Stimulated activated CD4-positive, alpha-beta T cell treated with anti-CD3 and anti-CD28 coated beads, Interleukin-15, amount 100 ng/mL, for 1 hour (primary cell): ENCODE measurements at places on chromosomes 13 and 19.

DNA sequence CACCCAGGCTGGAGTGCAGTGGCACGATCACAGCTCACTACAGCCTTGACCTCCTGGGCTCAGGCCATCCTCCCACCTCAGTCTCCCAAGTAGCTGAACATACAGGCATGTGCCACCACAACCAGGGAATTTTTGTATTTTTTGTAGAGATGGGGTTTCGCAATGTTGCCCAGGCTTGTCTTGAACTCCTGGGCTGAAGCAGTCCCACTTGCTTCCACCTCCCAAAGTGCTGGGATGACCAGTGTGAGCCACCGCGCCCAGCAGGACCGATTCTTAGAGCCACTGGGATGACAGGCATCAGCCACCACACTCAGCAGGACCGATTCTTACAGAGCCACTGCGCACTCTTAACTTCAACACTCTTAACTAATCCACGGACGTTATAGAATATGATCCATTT is 54.9 kb upstream of the RANBP3 start:
- no peak for DNase-seq

DNA sequence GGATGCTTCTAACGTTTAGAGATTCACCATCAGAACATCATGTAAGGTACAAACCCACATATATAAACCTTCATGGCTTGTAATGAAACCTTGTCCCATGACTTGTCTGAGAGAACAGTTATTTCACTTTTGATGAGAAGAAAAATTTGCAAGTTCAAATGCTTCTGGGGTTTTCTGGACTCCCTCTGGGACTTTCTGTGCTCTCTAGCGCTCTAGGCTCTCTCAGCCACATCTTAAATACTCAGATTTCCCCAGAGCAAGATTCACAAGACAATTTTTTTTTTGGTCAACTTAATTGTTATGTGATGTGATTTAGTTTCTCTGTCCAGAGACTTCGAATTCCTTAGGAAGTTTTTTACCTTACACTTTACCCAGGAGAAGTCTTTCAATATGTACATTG is 282.8 kb upstream of the EDNRB start:
- no peak for DNase-seq

- DNase-seq, result no peak
These were observed 9.1 kb downstream of the ATP8A2 start for GRCh38 chr13:25380741-25381324.

DNA sequence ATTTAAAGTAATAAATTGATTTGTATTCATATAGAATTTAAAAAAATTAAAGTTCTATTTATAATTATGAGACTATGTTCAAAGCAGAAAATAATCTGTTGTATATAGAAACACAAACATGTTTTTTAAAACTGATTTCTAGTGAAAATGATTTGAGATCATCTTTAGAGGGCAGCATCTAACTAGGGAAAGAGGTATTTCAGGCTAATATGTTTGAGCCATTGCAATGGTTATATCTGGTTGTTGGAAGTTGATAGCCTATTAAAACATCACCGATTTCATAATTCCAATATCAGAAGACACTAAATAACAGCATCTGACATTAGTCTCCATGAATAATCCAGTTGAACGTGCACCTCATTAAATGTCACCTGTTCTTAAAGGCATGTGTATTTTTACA is 79.8 kb upstream of the SLITRK6 start:
- DNase-seq, result no peak

DNA sequence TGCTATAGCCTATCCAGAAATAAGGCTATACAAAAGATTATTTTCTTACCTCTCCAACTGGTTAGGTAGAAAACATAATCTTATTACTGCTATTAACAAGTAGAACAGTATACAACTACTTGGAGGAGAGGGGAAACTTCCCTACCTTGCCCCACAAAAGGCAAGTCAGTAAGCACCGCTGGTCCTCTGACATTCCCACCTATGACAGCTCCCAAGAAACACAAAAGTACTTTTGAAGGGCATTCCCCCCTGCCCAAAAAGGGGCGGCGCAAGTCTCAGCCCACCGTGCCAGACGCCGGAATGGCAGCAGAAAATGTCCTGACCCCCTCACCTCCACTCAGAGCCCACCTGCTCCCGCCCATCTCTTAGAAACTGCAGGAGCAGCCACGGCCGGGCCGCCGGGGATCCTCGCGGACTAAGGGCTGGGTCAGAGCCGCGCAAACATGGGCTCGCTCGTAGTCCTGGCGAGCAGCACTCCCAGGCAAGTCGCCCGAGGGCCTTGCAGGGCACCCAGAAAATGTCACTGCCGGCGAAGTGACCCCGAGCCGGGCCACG is 437 bp downstream of the SUCLA2 start:
- no peak for DNase-seq

GRCh38 chr13:35983206-35983605 is 148.0 kb downstream of the DCLK1 start:
- DNase-seq, result no peak

- no peak for DNase-seq
These were observed 742.2 kb upstream of the SLITRK6 start for GRCh38 chr13:86541461-86541860.

DNA sequence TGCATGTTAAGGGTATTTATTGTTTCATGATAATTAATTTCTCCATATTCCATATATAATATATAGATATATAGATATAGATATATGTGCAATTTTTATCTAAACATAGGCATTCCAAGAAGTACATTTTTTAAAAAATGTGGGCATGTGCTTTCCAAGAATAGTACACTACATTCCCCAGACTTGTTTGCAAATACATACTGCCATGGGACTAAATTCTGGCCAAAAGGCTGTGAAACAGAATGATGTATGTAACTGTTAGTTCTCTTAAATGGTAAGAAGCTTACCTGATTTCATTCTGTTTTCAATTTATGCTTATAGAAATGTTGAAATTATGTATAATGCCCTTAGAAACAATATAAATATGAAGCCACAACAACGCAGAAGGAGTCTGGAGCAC is 503.2 kb upstream of the SPRY2 start:
- DNase-seq, result no peak

GRCh38 chr19:58021541-58022282 is 12.1 kb upstream of the ZSCAN1 start:
- DNase-seq, result no peak

DNA sequence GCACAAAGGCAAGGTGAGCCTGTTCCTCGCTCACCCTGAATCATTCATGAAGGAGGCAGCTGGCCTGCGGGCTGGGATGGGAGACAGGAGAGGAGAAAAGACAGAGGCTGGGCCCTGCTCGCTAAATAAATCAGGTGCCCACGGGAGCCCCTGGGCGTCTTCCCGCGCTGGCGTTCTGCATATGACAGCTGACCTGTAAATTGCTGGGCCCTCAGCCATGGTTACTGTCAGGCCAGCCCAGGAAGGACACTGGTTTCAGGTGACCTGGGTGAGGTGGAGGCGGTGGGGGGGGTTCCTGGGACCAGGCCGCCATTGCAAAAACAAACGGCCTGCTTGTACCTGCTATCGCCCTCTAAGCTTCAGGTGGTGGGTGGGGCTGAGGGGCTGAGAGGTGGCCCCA is 3.4 kb upstream of the PTBP1 start:
- no peak for DNase-seq

DNA sequence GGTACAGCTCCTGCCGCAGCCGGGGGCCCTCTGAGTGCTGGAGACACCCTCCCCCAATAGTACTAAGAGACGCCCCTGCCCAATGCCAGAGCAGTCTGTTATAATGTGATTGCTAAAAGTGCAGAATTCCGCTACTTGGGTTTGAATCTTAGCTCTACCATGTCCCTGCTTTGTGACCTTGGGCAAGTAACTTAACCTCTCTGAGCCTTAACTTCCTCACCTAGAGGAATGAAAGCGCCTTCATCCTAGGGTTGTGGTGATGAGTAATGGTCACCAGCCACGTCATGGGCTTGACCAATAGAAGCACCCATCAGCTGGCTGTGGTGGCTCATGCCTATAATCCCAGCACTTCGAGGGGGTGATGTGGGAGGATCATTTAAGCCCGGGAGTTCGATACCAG is 6.5 kb downstream of the PLEKHG2 start:
- DNase-seq, result no peak

GRCh38 chr19:17441241-17442021 is 7.0 kb downstream of the TMEM221 start:
- no peak for DNase-seq

DNA sequence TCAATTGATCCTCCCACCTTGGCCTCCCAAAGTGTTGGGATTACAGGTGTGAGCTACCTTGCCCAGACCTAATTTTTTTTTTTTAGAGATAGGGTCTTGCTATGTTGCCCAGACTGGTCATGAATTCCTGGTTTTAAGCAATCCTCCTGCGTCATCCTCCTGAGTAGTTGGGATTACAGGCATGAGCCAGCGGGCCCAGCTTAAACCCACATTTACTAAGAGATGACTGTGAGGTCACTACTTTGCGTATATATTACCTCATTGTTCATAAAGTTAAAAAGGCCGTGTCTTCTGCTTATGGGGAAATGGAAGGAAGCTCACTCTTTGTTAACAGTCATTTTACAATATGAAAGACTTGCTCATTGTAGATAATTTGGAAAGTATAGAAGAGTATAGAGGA is 39.6 kb upstream of the C1QTNF9 start:
- no peak for DNase-seq

- peak; percentile 80 for DNase-seq
These were observed 24.2 kb downstream of the KEAP1 start for GRCh38 chr19:10478903-10479384.

DNA sequence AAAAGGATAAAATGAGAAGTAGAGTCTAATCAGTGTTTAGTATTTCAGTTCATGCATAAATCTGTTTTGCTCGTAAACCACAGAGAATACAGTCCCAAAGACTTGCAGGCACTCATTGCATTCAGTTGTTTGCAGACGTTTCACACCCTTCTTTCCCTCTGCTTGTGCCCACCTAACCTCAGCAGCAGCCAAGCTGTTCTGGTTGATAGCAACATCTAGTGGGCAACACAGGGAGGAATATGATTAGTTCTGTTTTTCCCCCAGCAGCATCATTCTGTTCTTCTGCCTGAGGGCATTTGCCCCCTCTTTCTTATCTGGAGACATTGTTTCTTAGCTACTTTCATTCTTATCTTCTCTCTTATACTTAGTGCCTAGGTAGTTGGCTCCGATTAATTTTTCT is 135.6 kb downstream of the PAN3 start:
- DNase-seq, result no peak
